Memory B cell (primary cell): ENCODE measurements at places on chromosomes 4 and X.

DNA sequence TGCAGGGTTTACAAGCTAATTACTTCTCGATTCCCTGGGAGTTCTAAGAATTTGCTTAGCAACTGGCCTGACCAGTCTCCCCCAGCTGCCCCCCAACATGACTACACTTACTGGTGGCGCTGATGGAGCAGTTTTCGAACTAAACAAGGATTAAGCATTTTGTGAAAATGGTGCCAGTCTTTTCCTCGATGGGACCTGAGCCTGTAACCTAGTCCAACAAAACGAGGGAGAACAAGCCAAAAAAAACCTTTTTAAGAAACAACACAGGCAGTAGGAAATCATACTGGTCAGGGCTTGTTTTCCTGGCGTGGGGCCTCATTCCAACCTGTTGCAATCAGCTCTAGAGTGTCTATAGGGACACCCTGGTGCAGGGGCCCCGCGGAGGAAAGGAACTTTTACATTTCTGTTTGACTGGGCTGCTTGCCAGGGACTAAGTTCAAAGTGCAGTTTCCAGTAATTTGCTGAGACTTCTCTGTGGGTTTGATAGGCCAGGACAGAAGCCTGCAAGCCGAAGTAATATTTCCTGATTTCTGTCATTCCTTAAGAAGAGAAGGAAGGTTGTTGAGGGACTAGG, 158.7 kb downstream of the SPRY1 start:
- DNase-seq = no peak

DNA sequence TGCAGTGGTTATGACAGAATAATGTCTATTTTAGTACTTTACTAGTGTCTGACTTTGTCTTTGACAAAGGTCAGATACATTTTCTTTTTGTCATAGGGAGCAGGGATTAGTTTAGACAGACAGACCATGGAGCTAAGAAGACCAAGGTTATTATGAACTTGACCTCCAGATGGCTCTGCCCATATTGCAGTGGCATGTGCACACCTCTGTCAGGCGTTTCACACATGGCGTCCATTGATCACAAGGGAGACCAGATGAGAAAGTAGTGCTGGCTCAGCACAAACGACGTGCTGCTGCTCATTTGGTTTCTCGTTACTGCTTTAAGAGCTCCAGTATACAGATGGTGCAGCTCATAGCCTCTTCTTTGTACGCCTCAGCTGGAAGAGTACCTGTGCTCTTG, 56.3 kb upstream of the HPSE start:
- DNase-seq = no peak

DNA sequence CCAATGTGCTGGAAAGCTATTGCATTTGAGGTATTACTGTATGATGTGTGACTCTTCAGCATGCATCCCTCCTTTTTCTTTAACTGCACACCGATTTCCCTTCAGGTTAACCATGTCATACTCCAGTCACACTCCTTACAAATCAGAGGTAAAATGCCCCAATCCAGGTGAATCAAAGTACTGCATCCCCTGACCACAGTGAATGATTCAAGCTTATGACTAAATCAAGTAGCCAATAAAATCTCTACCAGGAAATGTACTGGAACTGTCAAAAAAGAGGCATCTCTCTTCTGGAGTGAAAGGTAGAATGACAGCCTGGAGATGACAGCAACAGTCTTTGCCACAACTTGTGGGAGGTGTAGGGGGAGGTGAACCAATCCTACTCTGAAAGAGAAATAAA, 10.4 kb downstream of the ADAMTS3 start:
- DNase-seq = no peak

DNA sequence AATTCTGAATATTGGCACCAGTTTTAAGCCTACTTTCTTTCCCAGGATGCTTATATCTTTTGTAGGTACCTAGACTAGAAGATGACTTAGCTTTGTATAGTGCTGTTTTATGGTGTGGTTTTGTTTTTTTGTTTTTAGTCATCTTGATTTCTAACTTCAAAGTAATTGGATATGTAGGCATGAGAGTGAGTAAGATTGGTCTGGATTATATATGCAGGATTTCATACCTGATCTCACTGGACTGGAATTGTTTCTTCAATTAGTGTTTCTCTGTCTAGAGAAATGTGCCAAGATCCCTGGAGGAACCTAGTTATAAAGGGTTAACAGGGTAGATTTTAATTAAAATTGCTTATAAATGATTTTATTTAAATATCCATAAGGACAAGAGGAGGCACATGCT, 23.1 kb downstream of the NAP1L5 start:
- DNase-seq = no peak

GRCh38 chr4:156545003-156545785, 426.4 kb downstream of the PDGFC start:
- no peak for DNase-seq

DNA sequence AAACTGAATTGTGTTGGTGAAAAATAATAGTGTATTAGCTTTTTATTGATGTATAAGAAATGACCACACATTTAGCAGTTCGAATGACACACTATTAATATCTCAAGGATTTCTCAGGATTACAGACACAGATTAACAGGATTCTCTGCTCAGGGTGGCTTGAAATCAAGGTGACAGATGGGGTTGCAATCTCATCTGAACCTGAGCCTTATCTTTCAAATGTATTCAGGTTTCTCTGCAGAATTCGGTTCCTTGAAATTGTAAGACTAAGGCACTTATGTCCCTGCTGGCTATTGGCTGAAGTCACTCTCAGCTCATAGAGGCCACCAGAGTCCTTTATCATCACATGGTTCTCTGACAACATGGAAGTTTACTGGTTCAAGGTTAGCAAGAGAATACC, 1780.1 kb downstream of the ARAP2 start:
- DNase-seq = no peak

- DNase-seq = no peak
Observed at GRCh38 chr4:25882226-25882625, 19.4 kb upstream of the SEL1L3 start.

DNA sequence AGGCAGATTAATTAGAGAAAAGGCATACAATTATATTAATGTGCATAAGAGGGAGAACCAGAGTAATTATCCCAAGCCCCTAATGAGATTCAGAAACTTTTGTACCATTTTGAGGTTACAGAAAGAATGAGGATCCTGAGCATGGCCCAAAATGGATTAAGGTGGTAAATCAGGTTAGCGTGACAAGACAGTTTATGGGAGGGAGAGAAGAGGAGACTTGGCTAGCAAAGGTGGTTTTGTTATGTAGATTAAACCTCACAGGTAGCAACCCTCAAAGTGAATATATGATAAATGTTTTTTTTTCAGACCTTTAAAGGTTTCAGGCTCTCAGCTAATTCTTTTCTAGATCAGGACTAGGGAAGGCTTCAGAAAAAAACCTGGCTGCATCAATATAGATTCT, 781.8 kb downstream of the FAM133A start:
- no peak for DNase-seq

DNA sequence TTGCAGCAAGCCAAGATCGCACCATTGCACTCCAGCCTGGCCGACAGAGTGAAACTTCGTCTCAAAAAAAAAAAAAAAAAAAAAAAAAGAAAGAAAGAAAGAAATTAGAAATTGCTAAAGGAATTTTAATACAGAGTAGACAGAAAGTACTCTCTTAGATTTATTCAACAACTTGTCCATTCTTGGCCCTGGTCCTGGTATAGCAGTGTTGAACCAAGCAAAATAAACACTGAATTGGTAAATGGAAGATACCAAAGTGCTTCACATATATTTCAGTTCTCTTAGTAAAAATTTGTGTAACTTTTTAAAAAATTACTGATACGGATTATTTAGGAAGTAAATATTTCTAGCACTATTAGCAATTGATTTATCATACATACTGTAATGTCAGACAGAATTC, 165.9 kb upstream of the TLL1 start:
- DNase-seq = no peak

DNA sequence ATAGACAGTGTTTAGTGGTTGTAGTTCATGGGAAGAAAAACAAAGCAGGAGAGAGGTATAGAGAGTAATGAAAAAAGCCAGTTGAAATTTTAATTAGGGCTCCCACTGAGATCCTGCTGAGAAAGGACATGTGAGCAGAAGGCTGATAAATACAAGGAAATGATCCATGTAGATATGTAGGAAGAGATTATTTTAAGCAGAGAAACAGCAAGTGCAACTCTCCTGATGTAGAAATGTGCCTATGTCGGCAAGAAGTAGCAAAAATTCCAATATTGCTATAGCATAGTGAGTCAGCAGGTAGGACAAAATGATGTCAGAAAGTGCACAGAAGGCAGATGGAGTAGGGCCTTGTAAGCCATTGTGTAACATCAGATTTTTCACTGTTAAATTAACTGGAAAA, 1027.3 kb downstream of the PCDH18 start:
- no peak for DNase-seq

GRCh38 chr4:147844781-147845180, 112.9 kb downstream of the ARHGAP10 start:
- DNase-seq = no peak

GRCh38 chr4:64584981-64585557, 175.8 kb upstream of the TECRL start:
- no peak for DNase-seq

GRCh38 chr4:2696423-2696822, 59.7 kb downstream of the TNIP2 start:
- DNase-seq = peak; percentile 79
